ENCODE measurements at places on chromosomes 5 and 9. TPM values are rescaled to one million over a fixed set of nuclear protein-coding genes. Genes with fewer than 3 reads are reported as not detected.

DNA sequence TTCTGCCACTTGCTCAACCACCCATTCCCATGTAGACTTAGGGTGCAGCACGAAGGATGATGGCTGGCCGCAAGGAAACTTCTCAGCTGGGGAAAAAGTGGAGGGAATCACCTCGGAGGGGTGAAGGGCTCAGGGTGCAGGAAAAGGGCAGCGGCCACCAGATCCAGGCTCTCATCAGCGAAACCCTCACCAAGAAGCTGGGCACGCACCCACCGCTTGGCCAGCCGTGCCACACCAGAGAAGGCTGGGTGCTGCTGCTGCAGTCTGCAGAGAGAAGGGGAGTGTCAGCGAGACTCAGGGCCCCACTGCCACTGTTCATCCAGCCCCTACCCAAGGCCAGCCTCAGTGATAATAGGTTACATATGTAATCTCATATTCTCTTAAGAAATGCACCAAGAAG is 8.6 kb downstream of the NOL6 start:
- no peaks in the 10 kb centered on the region for H3K27me3 ChIP-seq
- H3K27ac ChIP-seq: no peak overlapping the region
- no peak for DNase-seq
- H3K36me3 ChIP-seq: peaks cover 76% of the 10 kb centered on the region

DNA sequence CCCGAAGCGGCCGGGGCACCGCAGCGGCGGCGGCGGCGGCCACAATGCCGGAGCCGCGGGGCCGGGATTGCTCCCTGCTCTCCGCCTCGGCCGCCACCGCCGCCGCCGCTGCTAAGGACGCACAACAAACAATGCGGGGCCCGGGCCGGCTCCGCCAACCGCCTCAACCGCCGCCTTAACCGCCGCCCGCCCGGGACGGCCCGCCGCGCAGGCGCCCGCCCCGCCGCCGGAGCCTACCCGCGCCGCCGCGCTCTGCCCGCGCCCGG is 254 bp downstream of the STRBP start:
- peak overlapping the region; percentile 22 for H3K27ac ChIP-seq
- H3K27me3 ChIP-seq: no peaks in the 10 kb centered on the region
- H3K4me1 ChIP-seq: no peaks in the 10 kb centered on the region
- peak overlapping the region; percentile 82 for H3K4me3 ChIP-seq

DNA sequence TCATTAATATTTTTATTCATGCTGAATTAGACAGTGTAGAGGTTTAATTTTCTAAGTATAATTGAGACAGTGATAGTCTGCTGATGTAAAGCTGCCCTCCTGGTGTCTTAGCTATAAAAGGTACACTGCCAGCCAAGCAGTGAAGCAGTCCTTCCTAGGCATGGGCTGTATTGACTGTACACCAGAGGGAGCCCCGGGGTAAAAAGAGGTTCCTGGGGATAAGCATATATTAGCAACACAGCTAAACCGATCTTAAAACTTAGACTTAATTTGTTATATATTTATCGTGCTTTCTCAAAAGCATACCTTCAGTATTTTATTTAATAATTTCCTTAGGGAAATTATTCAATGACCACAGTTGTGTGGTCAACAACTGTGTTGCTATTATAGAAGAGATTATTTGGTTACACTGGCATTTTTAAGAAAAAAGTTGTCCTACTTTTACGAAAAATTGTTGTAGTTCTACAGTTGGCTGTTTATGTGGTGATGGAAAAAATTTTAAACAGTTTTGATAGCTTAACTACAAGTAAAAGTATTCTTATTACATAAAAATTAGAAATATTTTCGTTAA is 68.8 kb downstream of the ELL2 start:
- peak; percentile 80 for DNase-seq
- no peak overlapping the region for H3K4me3 ChIP-seq
- no peak overlapping the region for H3K27ac ChIP-seq
- H3K27me3 ChIP-seq: no peaks in the 10 kb centered on the region
- peaks cover 97% of the 10 kb centered on the region for H3K36me3 ChIP-seq

DNA sequence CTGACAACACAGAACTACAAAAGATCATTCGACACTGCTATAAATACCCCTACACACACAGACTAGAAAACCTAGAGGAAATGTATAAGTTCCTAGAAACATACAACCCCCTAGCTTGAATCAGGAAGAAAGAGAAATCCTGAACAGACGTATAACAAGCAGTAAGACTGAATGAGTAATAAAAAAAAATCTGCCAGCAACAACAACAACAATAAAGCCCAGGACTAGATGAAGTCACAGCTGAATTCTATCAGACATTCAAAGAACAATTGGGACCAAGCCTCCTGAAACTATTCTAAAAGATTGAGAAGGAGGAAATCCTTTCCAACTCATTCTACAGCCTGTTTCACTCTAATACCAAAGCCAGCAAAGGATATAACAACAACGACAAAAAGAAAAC is 68.2 kb upstream of the SLIT3 start:
- H3K36me3 ChIP-seq: no peaks in the 10 kb centered on the region
- H3K4me1 ChIP-seq: no peaks in the 10 kb centered on the region
- no peak overlapping the region for H3K27ac ChIP-seq
- no peak overlapping the region for H3K4me3 ChIP-seq
- no peak for DNase-seq

DNA sequence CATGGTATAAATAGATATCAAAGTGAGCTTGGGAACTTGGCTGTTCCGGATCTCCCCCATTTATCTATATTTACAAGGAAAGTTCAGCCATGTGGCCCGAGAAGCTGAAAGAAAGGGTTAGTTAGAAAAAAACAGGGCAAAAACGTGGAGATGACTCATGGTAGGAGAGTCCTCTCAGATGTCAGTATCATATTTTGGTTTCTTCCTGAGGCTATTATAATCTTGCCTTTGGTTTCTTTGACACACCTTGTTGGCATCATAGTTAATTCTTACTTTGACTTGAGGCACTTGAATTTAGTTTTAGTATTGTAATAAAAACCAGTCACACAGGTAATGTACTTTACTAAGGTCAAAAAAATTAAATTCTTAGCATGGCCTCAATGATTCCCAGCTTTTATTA is 59.9 kb downstream of the GABRA6 start:
- H3K4me1 ChIP-seq: no peaks in the 10 kb centered on the region
- no peak for DNase-seq
- no peaks in the 10 kb centered on the region for H3K36me3 ChIP-seq
- no peaks in the 10 kb centered on the region for H3K27me3 ChIP-seq
- no peak overlapping the region for H3K27ac ChIP-seq
- H3K4me3 ChIP-seq: no peak overlapping the region

- H3K36me3 ChIP-seq: no peaks in the 10 kb centered on the region
- no peak for DNase-seq
- no peaks in the 10 kb centered on the region for H3K4me1 ChIP-seq
- H3K27ac ChIP-seq: no peak overlapping the region
- H3K4me3 ChIP-seq: no peak overlapping the region
These were observed 21.1 kb downstream of the SPOCK1 start for GRCh38 chr5:137478043-137478442.

DNA sequence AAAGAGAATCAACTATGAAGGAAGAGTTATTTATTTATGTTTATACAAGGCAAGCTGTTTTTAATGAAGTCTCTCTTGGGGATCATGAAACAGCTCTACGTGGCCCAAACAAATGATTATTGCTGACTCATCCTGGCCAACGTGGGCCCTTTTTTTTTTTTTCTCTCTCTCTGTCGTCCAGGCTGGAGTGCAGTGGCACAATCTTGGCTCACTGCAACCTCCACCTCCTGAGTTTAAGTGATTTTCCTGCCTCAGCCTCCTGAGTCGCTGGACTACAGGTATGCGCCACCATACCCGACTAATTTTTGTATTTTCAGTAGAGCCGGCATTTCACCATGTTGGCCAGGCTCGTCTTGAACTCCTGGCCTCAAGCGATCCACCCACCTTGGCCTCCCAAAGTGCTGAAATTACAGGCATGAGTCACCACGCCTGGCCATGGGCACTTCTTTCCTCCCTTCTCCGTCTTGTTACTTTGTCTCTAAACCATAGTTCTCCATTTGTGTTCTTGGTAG is 98.3 kb downstream of the BASP1 start:
- H3K27me3 ChIP-seq: no peaks in the 10 kb centered on the region
- H3K4me1 ChIP-seq: peaks cover 3% of the 10 kb centered on the region
- DNase-seq: no peak
- no peak overlapping the region for H3K4me3 ChIP-seq
- no peaks in the 10 kb centered on the region for H3K36me3 ChIP-seq

DNA sequence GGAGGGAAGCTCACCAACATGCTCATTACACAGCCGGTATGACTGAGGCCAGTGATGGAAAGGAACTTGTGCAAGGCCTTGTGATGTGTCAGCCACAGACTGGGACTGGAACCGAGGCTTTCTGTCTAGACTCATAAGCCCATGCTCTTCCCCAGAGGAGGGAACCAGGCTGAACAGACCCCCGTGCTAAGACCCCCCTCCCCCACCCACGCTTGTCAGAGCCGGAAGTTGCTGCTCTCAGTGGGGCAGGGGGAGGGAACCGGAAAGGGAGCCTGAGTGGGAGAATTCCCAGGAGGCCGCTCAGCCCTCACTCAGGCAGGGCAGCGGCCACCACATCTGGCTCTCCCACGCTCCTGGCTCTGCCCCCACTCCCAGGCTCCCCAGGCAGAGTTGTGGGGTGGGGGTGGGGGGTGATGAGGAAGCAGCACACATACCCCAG is 4.1 kb upstream of the PDGFRB start:
- H3K27ac ChIP-seq: no peak overlapping the region
- no peaks in the 10 kb centered on the region for H3K36me3 ChIP-seq
- no peak overlapping the region for H3K4me3 ChIP-seq
- H3K4me1 ChIP-seq: peaks cover 3% of the 10 kb centered on the region
- H3K27me3 ChIP-seq: peaks cover 6% of the 10 kb centered on the region

DNA sequence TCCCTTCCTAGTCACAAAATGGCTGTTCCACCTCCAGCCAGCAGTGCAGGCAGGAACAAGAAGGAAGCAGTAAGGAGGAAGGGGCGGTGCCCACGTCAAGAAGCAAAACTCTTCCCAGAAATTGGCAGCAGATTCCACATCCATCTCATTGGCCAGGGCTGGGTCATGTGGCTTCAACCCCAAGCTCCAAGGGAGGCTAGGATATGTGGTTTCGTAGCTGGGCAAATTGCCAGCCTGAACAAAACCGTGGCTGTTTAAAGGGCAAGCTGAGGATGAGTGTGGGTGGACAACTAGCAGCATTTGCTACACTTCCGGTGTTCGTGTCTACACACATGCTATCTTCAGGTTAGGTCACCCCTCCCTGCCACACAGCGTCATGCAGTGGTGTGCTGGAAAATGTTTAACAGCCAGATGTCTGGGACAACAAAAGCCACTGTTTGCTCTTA is 92.1 kb upstream of the MAP1B start:
- no peak for DNase-seq
- no peaks in the 10 kb centered on the region for H3K27me3 ChIP-seq
- peak overlapping the region; percentile 86 for H3K27ac ChIP-seq
- no peaks in the 10 kb centered on the region for H3K4me1 ChIP-seq

The C5orf58 gene
- 1.2 TPM for total RNA-seq

The AK3 gene
- 51.5 TPM for total RNA-seq

The LVRN gene
- 0.09 TPM for total RNA-seq

The CAPSL gene
- not detected for total RNA-seq

The PCDHB7 gene
- 0.72 TPM for total RNA-seq
